ENCODE measurements at places on chromosomes 5 and 9. TPM values are rescaled to one million over a fixed set of nuclear protein-coding genes. Genes with fewer than 3 reads are reported as not detected.

The SPINK4 gene
- total RNA-seq, result 0.74 TPM

The CMYA5 gene
- total RNA-seq, result 1.3 TPM

The PKD2L2 gene
- total RNA-seq, result not detected

The HTR4 gene
- not detected for total RNA-seq

The GPR150 gene
- total RNA-seq, result 0.28 TPM

The PAEP gene
- total RNA-seq, result not detected

The FAM221B gene
- total RNA-seq, result not detected

The FCN2 gene
- not detected for total RNA-seq

All from smooth muscle cell of bladder (primary cell).